ENCODE measurements at places on chromosomes 2 and 18.
A peak's percentile ranks its signal among the peaks of the same experiment; 100 is the strongest.

DNA sequence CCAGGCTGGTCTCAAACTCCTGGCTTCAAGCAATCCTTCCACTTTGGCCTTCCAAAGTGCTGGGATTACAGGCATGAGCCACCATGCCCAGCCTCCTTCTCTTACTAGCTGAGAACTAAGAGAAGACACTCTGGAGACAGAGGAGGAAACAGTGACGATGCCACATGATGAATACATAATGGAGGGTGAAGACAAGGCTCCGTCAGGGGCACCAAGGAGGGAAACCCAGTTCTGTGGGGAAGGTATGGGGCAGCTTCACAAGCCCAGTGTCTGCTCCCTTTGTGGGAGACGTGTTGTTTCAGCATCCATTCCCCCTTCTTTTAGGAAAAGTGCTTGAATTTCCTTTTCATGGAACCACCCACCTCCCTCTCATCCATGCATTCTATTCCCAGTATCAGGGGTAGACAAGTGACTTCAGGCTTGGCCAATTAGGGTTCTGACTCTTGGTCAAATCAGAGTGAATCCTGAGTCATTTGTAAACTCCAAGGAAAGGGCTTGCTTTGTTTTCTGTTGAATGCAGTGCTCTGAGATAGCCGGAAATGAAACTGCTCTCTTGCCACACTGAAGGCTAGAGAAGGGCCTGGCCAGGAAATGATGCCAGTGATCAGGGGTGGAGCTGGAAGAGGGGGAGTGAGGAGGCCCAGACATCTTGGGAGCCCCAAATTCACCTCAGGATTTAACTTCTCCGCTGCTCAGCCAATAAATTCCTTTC, 23.7 kb downstream of the TMEM127 start:
- peak; percentile 63 for DNase-seq

- DNase-seq = no peak
Measured at GRCh38 chr18:72555968-72556367, 11.8 kb upstream of the CBLN2 start.

- DNase-seq = no peak
Measured at GRCh38 chr2:77552956-77553355, 30.8 kb upstream of the LRRTM4 start.

DNA sequence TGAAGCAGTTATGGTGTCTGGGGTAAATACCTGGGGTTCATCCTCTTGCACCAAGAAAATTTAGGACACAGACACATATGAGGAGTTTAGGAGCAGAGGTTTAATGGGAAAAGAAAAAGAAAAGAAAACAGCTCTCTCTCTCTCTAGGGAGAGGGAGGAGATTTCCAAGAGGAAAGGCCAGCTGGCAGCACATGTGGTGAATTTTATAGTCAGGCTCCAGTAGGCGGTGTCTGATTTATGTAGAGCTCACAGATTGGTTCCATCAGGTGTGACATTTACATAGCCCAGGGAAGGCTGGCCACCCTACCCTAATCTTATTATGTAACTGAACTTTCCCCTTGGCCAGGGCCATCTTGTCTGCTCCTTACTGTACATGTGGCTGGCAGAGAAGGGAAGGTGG, 297.5 kb upstream of the RGPD4 start:
- DNase-seq = peak; percentile 10

DNA sequence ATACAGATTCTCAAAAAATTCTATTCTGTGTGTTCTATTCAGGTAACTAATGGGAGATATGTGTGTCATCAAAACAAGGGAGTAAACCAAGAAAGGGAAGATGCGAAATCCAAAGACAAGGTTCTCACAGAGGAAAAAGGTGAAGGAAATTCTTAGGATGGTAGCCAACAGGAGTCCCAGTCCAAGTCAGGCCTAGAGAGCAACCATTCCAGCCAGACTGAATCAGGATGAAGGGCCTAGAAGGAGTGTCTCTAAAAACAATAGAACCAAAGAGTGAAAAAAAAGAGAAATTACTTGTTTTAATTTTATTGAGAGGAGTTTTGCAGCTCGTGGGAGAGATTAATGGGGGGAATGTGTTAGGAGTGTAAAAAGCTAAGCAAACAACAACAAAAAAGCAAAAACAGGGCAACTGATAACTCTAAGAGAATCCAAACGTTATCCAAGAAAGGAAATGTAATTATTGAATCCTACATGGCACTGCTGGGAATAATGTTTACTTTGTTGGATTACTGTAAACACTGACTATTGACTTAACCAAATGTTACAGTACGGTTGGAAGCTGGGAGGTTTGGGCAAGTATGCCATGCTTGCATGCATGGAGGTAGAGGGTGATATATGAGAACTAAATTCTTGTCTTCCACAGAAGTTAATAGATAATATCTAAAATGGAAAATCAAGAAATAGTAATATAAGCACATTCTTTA, 12.3 kb downstream of the MAP3K20 start:
- DNase-seq = no peak

- no peak for DNase-seq
Measured at GRCh38 chr18:36627637-36628036, 201.2 kb downstream of the TPGS2 start.

DNA sequence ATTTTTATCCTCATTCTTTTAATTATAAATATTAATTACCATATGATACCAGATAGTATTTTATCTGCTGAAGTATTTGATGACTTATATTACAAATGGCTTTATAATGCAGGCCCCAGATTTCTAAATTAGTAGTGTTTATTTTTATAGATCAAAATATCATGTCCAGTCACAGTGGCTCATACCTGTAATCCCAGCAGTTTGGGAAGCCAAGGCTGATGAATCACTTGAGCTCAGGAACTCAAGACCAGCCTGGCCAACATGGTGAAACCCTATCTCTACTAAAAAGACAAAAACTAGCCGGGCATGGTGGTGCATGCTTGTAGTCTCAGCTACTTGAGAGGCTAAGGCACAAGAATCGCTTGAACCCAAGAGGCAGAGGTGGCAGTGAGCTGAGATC, 100.1 kb upstream of the ARHGAP15 start:
- no peak for DNase-seq

DNA sequence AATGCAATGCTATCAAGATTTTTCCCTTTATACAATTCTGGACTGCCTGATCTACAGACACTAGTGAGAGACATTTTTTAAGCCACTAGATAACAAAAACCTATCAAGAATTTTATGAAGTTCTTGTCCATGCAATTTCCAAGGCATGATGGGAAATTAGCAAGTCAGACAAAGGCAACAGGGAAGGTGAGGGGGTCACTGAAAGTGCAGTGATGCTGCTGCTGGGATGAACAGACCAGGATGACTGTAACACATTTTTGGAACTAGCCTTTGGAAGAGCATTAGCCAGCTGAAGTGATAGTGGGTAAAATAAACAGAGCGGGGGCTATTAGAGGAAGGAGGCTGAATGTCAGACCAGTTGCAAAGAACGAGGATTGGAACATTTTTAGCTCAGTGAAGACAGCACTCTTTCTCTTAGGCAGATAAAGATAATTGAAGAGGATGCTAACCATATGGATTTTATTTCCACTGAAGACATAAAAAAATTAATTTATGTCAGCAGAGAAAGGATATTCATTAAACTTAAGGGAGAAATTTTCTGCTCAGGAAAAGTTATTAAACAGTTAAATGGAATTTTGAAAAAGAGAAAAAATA, 17.9 kb downstream of the NRXN1 start:
- no peak for DNase-seq

- DNase-seq = no peak
Measured at GRCh38 chr18:13756671-13757070, 30.2 kb downstream of the RNMT start.

DNA sequence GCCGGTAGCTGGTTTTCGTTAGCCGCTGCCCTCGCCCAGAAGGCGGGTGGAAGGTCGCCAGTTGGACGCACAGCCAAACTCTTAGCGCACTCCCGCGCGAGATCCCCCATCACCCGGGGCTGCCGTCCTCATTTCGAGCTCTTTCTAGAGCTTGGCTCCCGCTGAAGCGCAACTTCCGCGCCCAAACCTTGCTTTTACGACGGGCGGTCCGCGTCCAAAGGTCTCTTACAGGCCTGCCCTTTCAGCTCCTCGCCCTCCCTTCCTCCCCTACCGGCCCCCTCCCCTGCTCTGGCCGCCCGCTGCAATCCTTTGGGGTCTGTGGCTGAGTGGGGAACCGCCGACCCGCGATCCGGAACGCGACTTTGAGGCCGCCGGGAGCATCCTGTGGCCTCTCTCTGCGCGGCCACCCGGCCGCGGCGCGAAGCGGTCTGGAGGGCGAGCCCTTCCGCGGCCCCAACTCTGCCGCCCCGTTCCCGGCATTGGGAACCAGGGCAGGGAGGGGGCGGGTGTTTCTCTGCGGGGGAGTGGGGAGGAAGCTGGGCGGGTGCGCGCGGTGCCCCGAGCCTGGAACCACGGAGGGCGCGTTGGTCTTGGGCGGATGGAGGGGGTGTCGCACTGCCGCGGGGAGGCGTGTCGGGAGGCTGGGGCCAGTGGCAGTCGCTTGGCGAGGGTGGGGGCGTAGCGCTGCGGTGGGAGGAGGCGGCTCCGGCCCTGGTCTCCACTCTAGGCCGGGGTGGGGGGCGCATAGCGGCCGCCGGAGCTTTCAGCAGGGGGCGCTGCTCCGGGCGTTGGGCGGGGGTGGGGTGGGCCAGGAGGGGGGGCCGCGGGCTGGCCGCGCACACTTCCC, at the start of gene GDF7:
Gene GDF7, plus strand, starts transcription at position 841 of the 847 bp plus-strand sequence. CDS start 96 bp downstream, outside the sequence.
- DNase-seq = no peak

DNA sequence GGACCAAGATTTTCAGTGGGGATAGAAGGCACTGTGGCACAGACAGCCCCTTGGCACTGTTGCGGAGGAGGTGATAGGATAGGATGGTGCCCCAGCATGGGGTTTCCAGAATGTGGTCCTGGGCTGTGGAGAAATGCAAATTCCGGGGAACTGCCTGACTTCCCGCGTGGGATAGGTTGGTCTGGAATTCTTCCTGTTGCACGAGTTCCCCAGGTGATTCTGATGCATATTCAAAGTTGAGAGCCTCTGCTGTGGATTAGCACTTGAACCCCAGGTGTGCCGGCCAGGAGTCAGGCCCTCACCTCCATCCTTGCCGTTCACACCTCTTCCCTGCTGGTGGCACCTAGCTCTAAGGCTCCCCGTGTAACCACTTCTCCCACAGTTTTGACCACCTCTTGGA, 15.5 kb downstream of the NCK2 start:
- DNase-seq = no peak

DNA sequence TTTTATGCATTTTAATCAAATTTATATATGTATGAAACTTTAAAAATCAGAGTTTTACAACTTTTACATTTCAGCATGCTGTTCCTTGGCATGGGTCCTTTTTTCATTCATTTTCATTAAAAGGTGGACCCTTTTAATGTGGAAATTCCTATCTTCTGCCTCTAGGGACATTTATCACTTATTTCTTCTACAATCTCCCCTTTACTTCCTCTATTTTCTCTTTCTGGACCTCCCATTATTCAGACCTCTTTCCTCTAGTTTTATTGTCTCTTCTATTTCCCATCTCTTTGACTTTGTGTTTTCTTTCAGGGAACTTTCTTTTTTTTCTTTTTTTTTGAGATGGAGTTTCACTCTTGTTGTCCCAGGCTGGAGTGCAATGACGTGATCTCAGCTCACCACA, 5.7 kb downstream of the PROC start:
- DNase-seq = no peak

- DNase-seq = peak; percentile 50
Measured at GRCh38 chr2:121694398-121695170, 42.1 kb downstream of the NIFK start.

DNA sequence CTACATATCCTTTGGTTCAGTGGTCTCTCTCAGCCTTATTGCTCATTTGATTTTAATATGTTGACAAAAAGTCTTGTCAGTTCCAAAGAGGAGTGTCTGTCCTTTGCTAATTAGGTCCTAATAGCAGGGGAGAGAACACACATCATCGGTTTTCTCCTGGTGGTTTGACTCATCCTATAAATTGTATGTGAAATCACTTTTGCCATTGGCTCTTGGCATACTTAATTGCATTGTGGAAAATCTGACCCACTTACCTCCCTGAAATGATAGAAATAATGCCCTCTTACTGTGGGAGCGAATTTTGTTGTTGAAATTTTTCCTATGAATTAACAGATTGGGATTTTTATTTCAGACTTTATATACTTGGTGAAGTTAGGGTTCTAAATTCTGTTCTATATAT, 58.3 kb downstream of the MTCL1 start:
- DNase-seq = no peak

DNA sequence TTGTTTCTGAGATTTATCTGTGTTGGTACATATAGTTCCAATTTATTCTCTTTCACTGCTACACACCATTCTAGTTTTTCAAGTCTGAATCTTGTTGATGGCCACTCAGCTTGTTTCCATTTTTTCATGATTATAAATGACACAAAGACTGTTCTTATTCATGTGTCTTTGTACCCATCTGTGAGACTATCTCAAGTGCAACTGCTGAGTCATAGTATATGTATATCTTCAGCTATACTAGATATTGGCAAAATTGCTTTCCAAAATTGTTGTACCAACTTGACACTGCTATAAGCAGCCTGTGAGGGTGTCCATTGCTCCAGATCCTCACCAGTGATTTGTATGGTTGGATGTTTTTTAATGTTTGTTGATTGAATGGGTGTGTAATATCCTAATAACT, 37.2 kb upstream of the RTN4 start:
- no peak for DNase-seq

All from stromal cell of bone marrow (primary cell).